ENCODE measurements at places on chromosomes 6 and 20.
A peak's percentile ranks its signal among the peaks of the same experiment; 100 is the strongest.

DNA sequence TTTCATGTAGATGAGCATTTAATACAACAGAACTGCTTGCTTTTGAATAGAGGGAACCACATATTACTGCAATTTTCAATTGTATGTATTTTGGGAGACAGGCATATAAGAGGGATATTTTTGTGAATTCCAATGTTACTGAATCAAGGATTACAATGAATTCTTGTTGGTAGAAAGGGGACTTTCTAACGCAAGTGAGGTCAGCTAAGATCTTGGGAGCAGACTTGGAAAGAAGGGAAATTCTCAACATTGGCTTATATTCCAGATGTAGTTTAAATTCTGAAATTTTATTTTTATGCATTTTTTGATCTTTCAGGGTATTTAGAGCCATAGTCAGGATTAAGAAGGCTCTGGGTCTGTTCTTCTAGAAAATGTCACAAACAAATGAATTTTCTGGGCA is 43.3 kb upstream of the CTAGE9 start:
- no peak for DNase-seq

GRCh38 chr6:43695215-43695966 is 7.8 kb upstream of the MRPS18A start:
- no peak for DNase-seq

DNA sequence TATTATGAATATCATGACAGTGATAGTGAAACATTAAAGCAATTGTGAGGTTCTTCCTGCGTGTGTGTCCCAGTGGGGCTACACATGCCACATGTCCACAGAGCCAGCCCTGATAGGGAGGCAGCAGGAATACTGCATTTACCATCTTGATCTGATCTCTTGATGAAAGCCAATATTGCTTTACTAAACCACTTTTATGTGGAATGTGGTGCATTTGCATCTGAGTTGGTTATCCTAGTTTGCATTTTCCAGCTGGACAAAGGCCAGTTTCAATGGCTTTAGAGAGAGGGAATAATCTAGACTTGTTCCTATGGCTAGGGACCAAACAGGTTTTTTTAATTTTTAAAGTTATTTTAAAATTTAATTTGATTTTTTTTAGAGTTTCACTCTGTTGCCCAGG is 216.3 kb upstream of the FERMT1 start:
- DNase-seq = no peak

- peak; percentile 4 for DNase-seq
Measured at GRCh38 chr6:85498596-85499258, 48.8 kb downstream of the NT5E start.

DNA sequence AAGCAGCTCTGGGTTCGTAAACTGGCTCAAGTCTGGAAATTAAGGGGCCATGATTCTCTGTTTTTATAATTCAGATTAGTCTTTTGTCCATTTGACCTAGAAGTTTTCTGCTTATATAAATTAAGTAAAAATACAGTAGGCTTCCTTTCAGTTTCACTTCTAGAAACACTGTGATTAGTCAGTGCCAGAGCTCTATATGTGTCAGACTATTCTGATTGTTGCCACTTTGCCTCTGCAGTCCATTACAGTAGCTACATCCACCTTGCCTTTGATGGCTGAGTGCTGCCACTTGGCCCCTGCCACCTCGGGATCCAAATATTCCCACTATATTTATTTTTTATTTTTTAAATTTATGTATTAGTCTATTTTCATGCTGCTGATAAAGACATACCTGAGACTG is 7.9 kb downstream of the ZC2HC1B start:
- DNase-seq = no peak

GRCh38 chr6:62285612-62286469 is at the start of gene KHDRBS2:
TSS of gene KHDRBS2 (minus strand) at chr6:62286225.
- DNase-seq = peak; percentile 28

DNA sequence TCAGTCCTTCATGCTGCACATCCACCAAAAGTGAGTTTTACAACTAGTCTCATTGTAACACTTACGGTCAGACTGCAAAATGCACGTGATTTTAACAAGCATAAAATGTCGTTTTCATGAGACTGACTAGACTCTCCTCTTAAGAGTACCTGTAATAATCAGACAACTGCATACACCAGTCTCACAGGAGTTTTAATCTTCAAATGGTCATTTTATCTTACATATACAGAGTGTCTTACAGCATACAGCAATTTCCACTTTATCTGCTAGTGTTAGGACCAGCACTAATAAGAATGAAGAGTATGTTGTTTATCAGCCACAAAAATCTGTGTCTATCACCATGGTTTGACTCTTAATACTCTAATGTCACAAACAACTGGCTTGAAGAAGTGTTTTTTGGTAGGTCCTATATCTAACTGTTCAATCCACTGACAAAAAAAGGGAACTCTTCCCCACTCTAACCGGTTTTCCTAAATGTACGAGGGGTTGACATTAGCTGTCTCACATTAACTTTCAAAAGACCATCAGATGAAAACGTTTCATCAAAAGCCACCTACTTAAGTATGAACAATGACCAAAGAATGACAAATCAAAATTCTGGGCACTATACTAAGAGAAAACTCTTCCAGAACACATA is 1.5 kb upstream of the ASF1A start:
- DNase-seq = peak; percentile 50

- DNase-seq = no peak
Measured at GRCh38 chr6:55469951-55470366, 109.0 kb downstream of the HMGCLL1 start.

DNA sequence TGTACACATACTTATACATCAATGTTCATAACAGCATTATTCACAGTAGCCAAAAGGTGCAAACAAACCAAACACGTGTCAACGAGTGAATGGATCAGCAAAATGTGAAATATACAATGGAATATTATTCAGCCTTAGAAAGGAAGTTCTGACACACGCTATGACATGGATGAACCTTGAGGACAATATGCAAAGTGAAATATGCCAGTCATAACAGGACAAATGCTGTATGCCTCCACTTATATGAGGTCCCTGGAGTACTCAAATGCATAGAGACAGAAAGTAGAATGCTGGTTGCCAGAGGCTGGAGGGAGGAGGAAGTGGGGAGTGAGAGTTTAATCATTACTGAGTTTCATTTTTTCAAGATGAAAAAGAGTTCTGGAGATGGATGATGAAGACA is 37.8 kb upstream of the IGF2R start:
- peak; percentile 11 for DNase-seq

DNA sequence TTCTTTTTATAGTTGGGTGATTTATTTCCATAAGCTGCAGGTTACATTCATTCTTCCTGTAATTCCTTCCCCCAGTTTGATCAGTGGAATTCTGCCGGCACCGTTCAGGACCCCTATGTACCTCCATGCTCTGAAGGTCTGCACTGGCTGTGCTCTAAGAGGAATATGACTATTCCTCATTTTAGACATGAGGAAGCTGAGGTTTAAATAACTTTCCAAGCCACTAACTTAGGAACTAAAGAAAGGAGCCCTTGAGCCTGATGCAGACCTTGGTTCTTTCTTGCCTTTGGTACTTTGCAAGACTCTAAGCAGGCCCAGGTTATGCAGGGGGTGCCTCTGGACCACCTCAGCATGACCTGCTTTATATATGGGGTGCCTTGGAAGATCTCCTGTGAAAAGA is 318.5 kb downstream of the QKI start:
- no peak for DNase-seq

DNA sequence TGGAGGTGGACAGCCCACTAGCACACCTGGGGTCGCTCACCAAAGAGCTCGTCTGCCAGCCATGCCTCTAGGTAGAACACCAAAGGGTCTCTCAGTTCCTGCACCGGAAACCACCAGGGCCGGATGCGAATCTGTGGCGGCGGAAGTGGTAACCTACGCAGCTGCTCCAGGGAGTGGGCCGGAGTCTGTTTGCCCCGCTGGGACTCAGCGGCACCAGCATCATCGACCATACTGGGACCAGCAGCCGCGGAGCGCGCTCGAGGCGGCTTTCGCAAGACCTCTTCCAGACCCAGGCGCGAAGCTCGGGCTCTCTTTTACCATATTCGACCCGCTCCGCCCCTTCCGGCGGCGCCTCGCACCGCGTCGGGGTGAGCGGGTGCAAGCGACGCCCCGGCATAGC is at the start of gene OOEP:
TSS of gene OOEP (minus strand) at position 335 of the 400 bp plus-strand sequence. CDS start at position 230, 105 bp downstream.
- no peak for DNase-seq

GRCh38 chr20:62943396-62943795 is 5.4 kb downstream of the GID8 start:
- no peak for DNase-seq

Measured in CD4-positive, alpha-beta T cell treated with Interferon alpha-2 for 1 hour (primary cell).